Left renal pelvis (tissue), 4 donors: ENCODE measurements at places on chromosomes 2 and 18. TPM values are rescaled to one million over a fixed set of nuclear protein-coding genes. Genes with fewer than 3 reads are reported as not detected.
A peak's percentile ranks its signal among the peaks of the same experiment; 100 is the strongest.

DNA sequence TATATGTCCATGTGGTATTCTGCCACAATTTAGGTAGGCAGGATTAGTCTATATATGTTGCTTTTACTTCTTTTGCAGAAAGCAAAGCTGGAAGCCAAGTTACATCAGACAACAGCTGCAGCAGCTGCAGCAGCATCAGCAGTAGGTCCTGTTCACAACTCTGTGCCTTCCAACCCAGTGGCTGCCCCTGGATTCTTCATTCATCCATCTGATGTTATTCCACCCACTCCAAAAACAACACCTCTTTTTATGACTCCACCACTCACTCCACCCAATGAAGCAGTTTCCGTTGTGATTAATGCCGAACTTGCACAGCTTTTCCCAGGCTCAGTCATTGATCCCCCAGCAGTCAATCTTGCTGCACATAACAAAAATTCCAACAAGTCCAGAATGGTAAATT, 107.6 kb downstream of the BIRC6 start:
- no peak for DNase-seq

GRCh38 chr2:191010887-191011885, 2.8 kb downstream of the STAT1 start:
- no peak for DNase-seq

GRCh38 chr2:135829378-135830135, 7.4 kb downstream of the LCT start:
- DNase-seq, result no peak

GRCh38 chr18:44898498-44898897, 217.8 kb downstream of the SETBP1 start:
- DNase-seq, result no peak

The WNT10A gene
- 1.3 TPM for polyA plus RNA-seq

The EN1 gene
- polyA plus RNA-seq, result not detected

DNA sequence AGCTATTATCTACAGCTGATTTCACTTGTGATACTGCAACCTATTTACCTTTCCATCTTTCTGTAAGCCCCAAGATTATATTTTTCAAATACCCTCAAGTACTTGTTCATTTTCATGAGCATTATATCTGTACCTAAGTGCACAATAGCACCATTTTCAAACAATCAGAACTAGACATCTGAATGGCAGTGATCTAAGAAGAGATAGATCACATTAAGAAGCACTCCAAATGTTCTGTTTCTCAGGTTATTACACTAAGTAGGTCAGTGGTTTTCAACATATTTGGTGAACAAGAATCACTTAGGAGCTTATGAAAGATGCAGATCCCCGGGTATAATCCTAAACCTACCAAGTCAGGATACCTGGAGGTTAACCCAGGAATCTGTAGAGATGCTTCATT, 872.7 kb downstream of the DCDC2C start:
- DNase-seq, result no peak

GRCh38 chr2:43348908-43349661, 122.7 kb upstream of the ZFP36L2 start:
- no peak for DNase-seq

GRCh38 chr2:66478299-66478698, 43.4 kb downstream of the MEIS1 start:
- DNase-seq, result no peak

- DNase-seq, result peak; percentile 19
Observed at GRCh38 chr2:190180313-190181122, 118.0 kb upstream of the MSTN start.

DNA sequence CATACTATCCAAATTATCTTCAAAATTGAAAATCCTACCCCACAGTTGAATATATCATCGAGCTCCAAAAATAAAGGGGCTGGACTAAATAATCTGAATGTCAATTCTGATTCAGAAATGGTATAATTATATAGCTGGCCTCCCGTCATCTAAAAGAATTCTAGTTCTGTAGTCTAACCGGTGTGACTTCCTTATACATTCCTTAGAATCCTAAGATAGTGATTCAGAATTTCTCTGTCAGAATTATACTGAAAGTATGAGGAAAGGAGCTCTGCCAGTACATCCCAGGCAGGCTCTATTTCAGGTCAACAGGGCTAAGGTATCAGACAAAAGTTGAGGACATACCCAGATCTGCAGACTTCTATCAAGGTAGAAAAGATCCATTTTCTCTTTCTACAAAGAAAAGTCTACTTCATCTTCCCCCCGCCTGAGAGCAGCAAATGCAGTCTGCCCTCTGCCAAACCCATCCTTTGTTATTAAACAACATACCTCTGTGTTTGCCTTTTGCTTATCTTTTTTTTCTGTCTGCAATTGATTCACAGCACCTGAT, 128.5 kb downstream of the METTL4 start:
- no peak for DNase-seq

DNA sequence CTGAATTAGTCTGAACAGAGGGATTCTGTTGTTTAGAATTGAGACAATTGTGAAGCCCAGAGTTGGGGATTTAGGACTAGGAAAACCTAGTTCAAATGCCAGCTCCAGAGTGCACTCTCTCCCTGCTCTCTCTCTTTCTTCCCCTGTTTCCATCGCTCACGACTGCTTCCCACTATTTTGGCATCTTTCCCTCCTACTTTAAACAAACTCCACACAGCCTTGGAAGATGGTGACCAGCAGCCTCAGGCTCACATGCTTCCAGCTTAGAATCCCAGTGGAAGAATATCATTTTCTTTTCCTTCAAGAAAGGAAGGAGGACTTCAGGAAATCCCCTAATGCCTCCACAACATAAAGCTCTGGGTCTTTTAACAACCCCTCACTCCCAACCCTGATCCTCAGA, 6.1 kb upstream of the DNMT3A start:
- DNase-seq, result no peak

DNA sequence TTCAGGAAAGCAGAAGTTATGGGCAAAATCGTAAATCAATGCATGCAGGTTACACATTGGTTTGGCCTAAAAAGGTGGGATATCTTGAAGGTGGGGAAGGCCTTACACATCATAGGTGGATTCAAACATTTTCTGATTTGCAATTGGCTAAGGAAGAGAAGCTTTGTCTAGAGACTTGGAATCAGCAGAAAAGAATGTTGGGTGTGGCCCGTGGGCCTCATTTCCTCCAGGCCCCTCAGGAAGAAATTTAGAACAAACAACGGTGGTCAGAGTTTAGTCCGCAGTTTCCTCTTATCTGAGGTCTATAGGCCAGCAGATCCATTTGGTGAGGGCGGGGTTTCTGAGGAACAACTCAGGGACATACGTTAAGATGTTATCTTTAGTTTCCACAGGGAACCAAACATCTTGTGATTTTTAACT, 50.9 kb upstream of the AFF3 start:
- no peak for DNase-seq

The TSPYL6 gene
- polyA plus RNA-seq, result not detected

GRCh38 chr2:202771741-202772460, 99.7 kb downstream of the ICA1L start:
- peak; percentile 32 for DNase-seq

DNA sequence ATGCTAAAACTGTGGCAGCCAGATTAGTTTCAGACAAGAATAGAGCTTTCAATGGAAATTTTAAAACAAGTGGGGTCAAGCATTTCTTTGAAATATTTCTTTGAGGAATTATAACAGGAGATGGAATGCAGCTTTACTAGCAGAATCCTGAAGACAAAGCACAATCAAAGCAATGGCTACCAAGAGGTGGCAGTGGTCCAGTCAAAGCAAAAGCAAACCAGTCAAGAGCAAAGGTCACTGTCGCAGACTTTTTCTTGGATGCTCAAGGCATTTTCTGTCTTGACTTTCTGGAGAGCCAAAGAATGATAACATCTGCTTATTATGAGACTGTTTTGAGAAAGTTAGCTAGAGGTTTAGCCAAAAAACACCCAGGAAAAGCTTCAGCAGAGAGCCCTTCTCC, 351.2 kb upstream of the DLGAP1 start:
- DNase-seq, result no peak

DNA sequence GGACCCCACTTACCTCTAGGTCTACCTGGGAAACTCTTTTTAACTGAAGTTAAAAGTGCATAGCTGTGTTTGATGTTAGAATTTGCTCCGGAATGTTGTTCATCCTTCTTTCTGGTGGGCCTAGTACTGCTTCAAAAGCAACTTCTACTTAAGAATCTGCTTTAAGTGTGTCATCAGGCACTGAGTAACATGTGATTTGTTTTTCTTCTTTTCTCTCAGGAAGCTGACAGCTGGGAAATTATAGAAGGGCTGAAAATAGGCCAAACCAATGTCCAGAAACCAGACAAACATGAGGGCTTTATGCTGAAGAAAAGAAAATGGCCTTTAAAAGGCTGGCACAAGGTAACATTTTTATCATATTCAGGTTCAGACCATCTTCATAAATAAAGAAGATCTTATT, 122.9 kb downstream of the PRKRA start:
- no peak for DNase-seq

- no peak for DNase-seq
Observed at GRCh38 chr18:48222118-48222517, 187.1 kb downstream of the ZBTB7C start.

GRCh38 chr18:79989195-79989497, 783 bp upstream of the TXNL4A start:
- DNase-seq, result no peak

DNA sequence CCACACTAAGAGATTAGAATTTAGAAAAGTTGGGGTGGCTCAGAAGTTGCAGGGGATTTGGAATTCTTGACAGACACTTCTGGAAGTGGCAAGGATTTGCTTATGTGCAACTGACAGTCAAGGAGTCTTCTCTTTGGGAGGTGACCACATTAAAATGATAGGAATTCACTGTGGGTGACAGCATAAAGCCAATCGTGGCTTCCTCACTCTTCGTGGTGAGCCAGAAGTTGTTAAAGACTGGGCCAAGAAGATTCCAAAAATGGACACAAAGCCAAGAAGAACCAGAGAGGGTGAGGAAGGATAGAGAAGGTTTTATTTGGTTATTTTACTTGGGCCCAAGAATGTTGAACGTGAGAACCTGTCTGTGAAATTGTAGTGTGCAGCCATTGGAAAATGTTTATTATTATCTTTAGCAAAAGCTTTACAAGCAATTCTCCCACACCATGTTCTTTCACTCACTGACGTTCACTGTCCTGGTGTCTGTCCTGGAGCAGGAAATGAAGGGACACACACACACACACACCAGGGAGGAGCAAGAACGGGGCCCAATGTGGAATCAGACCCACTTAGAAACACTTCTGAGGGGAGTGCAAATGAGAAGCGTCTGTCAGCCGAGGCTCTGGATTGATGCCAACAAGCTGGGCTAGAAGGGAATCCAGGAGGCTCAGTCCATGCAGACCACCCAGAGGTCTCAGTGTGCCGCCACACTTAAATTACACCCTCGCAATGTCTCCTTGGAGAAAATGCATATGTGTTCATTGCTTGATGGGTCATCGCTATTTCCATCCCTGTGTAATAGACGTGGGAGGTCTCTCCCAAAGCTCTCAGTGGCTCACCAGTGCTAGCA, 37.2 kb downstream of the STEAP3 start:
- DNase-seq, result no peak

DNA sequence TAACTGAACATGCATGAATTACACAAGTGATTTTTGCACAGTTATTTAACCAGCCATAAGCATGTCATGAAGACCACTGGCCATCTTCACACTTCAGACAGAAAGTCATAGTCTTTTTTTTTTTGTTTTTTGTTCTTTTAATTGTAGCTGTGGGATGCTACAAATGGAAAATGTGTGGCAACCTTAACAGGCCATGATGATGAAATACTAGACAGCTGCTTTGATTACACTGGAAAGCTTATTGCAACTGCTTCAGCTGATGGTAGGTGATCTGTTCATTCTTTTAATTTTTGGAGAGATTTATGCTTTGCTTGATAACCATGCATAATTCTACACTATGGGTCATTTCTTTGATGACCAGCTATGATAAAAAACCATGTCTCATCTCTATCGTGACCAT, 35.6 kb downstream of the DAW1 start:
- no peak for DNase-seq

DNA sequence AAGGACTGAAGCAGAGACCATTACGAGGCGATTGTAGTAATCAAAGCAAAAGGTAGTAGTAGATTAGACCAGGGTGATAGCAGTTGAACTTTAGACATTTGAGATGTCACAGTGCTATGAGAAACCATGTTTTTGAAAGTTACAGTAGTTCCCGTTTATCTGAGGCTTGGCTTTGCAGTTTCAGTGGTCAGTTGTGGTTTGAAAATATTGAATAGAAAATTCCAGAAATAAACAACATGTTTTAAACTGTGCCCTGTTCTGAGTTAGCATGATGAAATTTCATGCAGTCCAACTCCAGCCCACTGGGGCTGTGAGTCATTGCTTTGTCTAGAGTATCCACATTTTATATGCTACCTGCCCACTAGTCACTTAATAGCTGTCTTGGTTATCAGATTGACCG, 47.5 kb downstream of the ZNF638 start:
- DNase-seq, result no peak

The TMEM182 gene
- 9.9 TPM for polyA plus RNA-seq

GRCh38 chr18:78876868-78877267, 102.8 kb upstream of the SALL3 start:
- DNase-seq, result no peak

The TRABD2A gene
- polyA plus RNA-seq, result 0.32 TPM

DNA sequence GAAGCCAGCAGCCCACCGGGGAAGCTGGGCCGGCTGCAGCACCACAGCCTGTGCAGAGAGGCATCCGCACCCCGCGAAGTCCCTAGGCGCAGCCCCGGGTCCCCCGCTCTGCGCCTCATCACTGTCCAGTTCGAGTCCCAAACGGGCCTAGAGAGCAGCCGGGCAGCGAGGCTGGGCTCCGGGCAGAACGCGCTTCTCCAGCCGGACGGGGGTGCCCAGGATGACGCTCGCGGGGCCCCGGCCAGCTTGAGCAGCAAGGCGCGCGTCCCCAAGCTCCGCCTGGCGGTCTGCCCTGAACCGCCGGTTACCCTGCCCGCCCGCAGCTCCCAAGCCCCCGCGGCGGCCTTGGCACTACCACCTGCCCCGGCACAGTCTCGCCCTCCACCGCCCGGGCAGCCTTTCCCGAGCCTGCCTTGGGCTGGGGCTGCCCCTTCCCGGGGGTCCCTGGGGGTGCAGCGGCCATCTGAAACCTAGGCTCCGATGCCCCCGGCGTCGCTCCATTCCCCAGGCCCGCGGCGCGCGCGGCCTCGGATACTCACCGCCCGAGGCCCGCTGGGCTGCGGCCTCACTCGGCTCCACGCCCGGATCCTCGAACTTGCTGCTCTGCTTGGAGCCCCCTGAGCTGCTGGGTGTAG, 591 bp downstream of the SLC16A14 start:
- DNase-seq, result peak; percentile 48

GRCh38 chr2:199692489-199692888, 158.5 kb downstream of the FTCDNL1 start:
- DNase-seq, result no peak

The EIF2B4 gene
- polyA plus RNA-seq, result 59.3 TPM

DNA sequence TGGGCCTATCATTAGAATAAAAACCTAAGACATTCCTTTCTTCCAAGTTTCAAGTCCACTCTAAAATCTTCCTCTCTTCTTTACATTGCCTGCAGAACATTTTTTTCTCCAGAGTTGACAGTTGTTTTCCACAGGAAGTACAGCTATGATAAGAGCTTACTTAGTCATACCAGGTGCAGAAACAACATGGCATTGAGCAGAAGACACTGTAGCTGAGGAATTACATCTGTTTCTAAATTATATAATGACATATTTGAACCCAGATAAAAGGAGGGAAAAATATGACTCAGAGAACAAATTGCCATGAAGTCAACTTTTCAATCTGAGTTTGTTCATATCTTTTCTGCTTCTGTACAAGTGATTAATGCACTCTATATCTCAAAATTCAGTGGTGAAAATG, 30.2 kb downstream of the CMPK2 start:
- DNase-seq, result no peak

The SPEG gene
- 9.7 TPM for polyA plus RNA-seq

The ARHGAP28 gene
- 33.7 TPM for polyA plus RNA-seq
